ENCODE measurements at places on chromosomes 16 and 17. TPM values are rescaled to one million over a fixed set of nuclear protein-coding genes. Genes with fewer than 3 reads are reported as not detected.

Gene RAPGEFL1
- total RNA-seq: 2.0 TPM

Gene TP53TG3
- not detected for total RNA-seq

Gene TBX6
- total RNA-seq: 0.14 TPM

Gene ENPP7
- total RNA-seq: not detected

Gene CDK3
- total RNA-seq: 0.66 TPM

Gene GAS2L2
- total RNA-seq: not detected

Gene NACA2
- not detected for total RNA-seq

Gene KRTAP2-3
- 0.72 TPM for total RNA-seq

Gene NPIPA5
- 4.2 TPM for total RNA-seq

Gene SMIM22
- total RNA-seq: not detected

Gene METTL26
- total RNA-seq: 106 TPM

Measured in placental pericyte (primary cell).